HT1080 (cell line): ENCODE measurements at places on chromosomes 5 and 9.

DNA sequence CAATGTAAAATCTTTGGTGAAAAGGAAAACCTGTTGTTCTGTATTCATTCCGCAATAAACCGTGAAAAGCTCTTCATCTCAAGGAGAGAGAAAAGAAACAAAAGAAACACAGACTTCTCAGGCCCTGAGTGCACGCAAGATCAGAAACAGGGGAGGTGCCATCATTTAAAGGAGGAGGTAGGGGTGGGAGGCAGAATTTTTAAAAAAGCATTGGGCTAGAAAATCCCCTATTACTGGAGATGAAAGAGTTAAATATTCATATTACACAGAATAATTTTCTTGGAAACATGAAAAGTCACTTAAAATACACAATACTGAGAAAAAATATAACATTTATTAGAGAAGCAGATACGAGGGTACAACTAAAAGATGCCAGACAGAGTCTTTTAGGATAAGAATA is 56.3 kb downstream of the USP20 start:
- DNase-seq: no peak

DNA sequence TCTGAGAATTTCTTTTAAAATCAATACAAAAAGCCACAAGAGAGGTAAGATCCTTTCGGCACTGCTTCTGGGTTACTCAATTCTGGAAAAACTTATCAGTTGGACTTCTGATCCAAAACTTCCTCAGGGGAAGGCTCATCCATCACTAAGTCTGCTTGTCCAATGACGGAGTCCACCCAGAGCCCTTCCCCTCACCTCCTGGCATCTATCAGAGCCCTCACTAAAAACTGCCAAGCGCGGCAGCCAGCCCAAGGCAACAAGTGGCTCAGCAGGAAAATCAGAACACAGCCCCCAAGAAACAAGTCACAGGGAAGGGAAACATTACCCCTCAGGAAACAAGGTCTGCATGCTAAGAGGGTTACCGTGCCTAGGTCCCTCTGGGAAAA is 869 bp upstream of the ESM1 start:
- DNase-seq: peak; percentile 39

- DNase-seq: no peak
Measured at GRCh38 chr5:171961117-171961516, 45.3 kb downstream of the FBXW11 start.

GRCh38 chr9:101966691-101967090 is 228.2 kb upstream of the GRIN3A start:
- no peak for DNase-seq

GRCh38 chr9:127163409-127163808 is 41.0 kb upstream of the ANGPTL2 start:
- DNase-seq: peak; percentile 91

- DNase-seq: no peak
Measured at GRCh38 chr9:37167456-37168047, 47.2 kb downstream of the ZCCHC7 start.

DNA sequence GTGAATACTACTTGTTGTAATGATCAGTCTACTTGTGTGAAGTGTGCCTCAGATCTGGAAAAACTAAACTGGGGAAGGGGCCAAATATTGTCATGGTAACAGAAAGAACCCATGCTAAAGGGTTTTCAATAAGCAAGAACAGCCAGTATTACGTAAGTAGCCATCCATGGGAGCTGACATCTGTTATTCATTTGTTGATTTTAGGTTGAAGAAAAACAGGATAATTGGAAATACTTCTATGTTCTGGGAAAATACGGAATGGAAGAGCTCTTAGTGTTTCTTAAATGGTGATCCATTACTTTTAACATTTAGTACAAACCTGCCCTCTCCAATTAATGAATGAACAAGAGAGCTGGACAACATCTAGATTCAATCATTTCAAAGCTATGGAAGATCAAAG is 485.8 kb downstream of the NTRK2 start:
- no peak for DNase-seq

- peak; percentile 61 for DNase-seq
Measured at GRCh38 chr5:104793031-104793754, 1230.6 kb upstream of the NUDT12 start.

- DNase-seq: peak; percentile 7
Measured at GRCh38 chr9:123150708-123151503, 117.4 kb downstream of the GPR21 start.

- DNase-seq: peak; percentile 65
Measured at GRCh38 chr9:106953174-106953573, 90.2 kb downstream of the ZNF462 start.

- peak; percentile 15 for DNase-seq
Measured at GRCh38 chr9:614431-614830, 227.1 kb upstream of the DMRT1 start.

GRCh38 chr9:136047076-136047774 is 47.9 kb downstream of the NACC2 start:
- no peak for DNase-seq

DNA sequence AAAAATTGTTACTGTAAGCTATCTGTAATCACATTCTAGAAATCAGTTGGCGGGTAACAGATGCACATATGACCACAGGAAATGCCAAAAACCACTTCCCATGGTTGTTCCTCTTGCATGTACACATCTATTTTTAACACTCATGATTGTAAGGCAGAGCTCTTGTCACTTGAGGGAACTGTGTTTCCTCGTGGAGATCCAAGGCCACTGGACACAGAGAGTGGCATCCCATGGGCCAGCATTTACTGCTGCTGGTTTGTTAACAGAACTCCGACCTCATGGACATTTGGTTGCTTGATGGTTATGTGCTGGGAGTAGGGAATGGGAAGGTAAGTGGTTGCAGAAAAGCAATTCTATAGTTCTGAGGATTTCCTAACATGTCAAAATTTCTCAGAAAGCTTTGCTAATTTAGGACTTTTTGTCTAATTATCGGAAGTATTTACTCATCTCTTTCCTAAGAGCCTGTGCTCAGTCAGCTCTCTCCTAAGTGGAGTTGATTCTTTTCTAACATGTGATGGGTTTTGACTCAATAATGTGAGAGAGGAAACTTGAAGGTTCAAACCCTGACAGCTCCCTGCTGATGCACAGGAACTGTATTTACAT is 202.0 kb upstream of the NR3C1 start:
- DNase-seq: peak; percentile 41

DNA sequence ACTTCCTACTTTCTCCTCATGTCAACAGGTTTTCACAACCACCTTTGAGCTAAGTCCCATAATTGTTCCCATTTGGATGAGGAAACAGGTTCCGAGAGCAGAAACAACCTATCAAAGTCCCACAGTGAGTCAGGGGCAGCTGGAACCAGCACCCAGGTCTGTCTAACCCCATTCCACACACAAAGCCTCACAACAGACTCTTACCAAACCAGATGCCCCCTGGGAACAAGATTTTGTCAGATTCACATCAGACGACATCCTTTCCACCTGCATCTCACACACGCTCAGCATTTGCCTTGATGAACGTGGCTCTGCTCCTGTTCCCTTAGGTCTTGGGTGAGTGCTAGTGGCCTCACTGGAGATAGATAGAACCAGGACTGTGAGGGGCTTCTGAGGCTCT is 17.0 kb downstream of the SWI5 start:
- DNase-seq: no peak

DNA sequence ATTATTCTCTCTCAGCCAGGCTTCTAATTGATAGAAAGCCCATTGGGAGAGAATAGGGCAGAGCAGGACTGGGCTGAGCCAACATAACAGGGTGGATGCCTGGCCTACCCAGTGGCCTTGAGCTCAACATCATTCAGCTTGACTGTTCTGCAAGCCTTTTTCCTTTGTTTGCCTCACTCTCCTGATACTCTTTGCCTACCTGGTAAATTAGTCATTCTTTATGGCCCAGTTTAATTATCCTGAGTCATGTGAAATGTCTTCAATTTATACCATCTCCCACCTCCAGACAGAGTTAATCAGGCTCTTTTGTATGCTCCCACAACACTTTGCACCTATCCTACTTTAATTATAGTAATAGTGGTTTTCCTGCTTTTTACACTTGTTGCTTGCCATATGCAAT is 13.6 kb downstream of the GLRA1 start:
- no peak for DNase-seq

- DNase-seq: peak; percentile 44
Measured at GRCh38 chr9:4048441-4048840, 251.4 kb downstream of the GLIS3 start.

DNA sequence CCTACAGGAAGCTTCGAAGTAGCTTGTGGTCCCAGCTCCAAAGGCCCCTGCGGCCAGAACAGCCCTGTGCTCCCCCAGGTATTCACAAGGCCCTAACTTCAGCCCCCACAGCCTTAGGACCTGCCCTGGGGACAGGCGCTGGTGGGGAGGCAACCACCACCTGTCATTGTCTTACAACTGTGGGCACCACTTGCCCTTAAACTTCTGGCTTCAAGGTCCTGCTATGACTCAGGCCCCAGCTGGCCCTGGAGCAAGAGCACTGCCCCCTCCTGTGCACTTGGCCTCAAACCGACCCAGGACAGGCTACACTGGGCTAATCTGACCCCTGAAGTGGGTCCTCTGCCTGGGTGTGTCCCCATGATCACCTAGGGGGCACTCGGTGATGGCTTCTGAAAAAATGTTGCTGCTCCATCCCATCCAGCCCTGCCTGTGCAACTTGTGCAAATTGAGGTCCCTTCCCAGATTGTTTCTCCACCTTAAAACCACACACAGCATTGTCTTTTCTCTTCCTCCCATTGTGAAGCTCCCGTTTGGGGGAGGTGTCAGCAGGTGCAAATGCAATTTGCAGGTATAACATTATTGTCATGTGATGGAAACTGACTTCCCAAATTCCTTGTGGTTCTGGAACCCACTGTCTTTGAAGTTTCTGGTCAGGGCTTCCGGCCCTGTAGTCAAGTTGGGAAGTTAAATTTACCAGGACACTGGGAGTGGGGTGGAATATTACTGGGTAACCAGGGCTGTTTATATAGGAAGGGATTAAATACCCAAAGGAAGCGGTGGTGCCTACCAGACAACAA is 1.1 kb upstream of the PROB1 start:
- no peak for DNase-seq

GRCh38 chr9:111039231-111039906 is 1.1 kb upstream of the LPAR1 start:
- no peak for DNase-seq

DNA sequence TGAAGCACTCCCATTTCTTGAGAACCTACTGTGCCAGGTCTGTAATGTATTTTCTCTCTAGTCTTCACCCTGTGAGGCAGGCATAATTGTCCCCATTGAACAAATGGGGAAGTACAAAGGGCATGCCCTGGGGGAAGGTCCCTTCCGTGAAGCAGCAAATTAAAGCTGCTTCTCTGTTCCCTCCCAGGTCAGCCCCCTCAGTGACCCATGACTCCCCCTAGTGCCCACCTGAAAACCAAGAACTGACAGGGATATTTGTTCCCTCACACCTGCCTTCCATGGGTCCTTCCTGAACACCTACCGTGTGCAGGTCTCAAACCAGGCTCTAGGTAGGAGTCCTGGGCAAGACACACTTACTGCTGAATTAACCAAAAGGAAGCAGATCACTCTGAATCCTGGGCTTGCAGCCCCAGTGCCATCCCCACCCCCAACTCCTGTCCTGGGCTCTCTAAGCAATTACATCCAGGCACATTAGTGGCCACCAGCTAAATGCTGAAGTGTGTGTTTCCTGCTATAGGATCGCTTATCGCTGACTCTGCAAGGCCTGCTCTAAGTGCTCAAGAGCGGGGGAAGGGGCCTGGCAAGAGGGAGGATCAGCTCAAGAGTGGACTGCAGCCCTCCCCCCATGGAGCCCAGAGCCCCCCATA is 254.8 kb downstream of the CDK5RAP2 start:
- DNase-seq: no peak

- no peak for DNase-seq
Measured at GRCh38 chr9:77454663-77455062, 193.5 kb downstream of the GNA14 start.

DNA sequence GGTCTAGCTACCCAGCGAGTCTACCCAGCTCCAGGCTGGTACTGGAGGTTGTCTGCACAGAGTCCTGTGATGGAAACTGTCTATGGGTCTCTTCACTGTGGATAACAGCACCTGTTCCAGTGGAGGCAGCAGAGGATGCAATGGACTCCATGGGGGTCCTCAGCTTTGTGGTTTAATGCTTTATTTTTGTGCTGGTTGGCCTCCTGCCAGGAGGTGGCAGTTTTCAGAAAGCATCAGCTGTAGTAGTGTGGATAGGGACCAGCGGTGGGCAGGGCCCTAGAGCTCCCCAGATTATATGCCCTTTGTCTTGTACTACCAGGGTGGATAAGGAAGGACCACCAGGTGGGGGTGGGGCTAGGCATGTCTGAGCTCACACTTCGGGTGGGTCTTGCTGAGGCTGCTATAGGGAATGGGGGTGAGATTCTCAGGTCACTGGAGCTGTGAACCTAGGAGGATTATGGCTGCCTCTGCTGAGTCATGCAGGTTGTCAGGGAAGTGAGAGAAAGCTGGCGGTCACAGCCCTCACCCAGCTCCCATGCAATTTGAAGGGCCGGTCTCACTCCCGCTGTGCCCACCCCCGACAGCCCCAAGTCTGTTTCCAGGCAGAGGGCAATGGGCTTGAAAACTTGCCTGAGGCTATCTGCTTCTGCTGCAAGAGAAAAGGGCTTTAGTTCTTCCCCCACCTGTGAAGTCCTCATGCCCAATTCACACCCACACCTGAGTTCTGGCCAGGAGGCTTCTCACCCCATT is 397.1 kb downstream of the TLE1 start:
- no peak for DNase-seq

GRCh38 chr9:35690614-35691333 is 1.0 kb upstream of the TPM2 start:
- DNase-seq: peak; percentile 61

DNA sequence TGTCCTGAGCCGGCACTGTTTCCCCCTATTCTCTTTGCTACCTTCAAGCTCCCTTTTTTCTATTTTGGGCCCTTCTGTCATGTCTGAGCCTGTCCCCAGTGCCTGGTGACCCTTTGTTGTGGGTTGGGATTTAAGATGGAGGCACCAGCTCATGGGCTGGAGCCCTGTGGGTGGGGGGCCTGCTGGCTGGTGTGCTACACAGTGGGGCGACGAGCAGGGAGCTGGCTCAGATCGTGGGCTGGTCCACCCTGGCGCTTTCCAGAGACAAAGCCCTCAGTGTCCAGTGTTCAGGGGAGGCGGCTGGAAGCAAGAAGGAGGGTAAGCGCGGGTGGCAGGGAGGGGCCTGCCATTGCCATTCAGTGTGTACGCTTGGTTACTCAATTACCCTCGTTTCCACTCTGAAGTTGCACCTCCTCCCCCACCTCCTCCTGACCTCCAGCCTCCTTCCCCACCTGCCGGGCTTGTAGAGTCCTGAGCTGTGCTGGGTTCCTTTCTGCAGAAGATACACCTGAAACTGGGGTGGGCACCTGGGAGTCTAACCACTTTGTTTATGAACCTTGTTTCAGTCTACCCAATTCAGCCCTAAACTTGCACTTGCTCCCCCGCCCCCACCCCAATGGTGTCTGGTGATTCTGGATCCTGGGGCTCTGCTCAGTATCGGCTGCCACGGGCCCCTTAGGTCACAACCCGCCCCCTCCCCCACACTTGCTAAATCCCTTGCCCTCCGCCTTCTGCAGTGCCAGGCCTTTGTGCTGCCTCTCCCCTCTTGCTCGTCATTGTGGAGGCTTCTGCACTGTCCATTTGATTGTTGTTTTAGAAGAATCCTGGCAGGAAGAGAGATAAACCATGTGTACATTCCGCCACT is 49.9 kb downstream of the MVB12B start:
- no peak for DNase-seq

GRCh38 chr5:122756264-122756911 is 18.5 kb upstream of the SNX2 start:
- peak; percentile 90 for DNase-seq

- no peak for DNase-seq
Measured at GRCh38 chr5:150173161-150173560, 6.6 kb downstream of the CDX1 start.
